ENCODE measurements at places on chromosomes 3 and 15. TPM values are rescaled to one million over a fixed set of nuclear protein-coding genes. Genes with fewer than 3 reads are reported as not detected.

The GOLGA8H gene
- 2.4 TPM for total RNA-seq

The ZSCAN2 gene
- total RNA-seq, result 15.5 TPM

The ARRDC4 gene
- 0.17 TPM for total RNA-seq

The XCR1 gene
- total RNA-seq, result not detected

The SLC22A13 gene
- total RNA-seq, result not detected

The ZNF620 gene
- 2.3 TPM for total RNA-seq

The ADAMTSL3 gene
- total RNA-seq, result 0.76 TPM

The NR2E3 gene
- total RNA-seq, result 0.38 TPM

The ADGRG7 gene
- total RNA-seq, result not detected

The EXD1 gene
- total RNA-seq, result not detected

The CCDC13 gene
- total RNA-seq, result 0.49 TPM
